NCI-H2081 treated with DMSO at 0.1 percent for 48 hours (cell line): ENCODE measurements at places on chromosomes 11 and 22.

DNA sequence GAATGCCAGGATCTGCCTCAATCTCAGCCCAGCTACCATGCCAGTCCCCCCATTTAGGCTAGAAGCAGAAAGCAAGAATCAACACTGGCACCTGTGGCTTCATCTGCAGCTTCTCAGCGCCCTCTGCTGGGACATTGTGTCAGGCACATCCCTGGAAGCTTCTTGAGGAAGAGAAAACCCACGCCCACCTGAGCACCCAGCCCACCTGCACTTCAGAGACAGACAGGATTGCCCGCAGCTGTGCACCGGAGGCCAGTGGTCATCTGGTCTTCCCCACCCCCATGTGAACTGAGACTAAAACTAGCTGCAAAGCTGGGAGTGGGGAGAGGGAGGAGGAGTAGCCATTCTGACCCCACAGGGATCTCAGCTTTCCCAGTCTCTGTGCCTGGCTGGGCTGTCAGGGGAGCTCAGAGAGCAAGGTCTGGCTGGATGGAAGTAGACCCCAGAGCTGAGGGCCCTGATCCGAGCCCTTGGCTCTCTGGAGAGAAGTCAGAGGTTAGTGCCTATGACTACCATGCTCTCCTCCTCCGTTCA, 66.8 kb downstream of the FEZ1 start:
- no peak for DNase-seq

GRCh38 chr22:35634943-35635540, 13.2 kb upstream of the APOL6 start:
- no peak for DNase-seq

GRCh38 chr11:83047515-83048225, 24.0 kb downstream of the RAB30 start:
- no peak for DNase-seq

GRCh38 chr11:76329983-76330382, 50.9 kb downstream of the THAP12 start:
- no peak for DNase-seq

DNA sequence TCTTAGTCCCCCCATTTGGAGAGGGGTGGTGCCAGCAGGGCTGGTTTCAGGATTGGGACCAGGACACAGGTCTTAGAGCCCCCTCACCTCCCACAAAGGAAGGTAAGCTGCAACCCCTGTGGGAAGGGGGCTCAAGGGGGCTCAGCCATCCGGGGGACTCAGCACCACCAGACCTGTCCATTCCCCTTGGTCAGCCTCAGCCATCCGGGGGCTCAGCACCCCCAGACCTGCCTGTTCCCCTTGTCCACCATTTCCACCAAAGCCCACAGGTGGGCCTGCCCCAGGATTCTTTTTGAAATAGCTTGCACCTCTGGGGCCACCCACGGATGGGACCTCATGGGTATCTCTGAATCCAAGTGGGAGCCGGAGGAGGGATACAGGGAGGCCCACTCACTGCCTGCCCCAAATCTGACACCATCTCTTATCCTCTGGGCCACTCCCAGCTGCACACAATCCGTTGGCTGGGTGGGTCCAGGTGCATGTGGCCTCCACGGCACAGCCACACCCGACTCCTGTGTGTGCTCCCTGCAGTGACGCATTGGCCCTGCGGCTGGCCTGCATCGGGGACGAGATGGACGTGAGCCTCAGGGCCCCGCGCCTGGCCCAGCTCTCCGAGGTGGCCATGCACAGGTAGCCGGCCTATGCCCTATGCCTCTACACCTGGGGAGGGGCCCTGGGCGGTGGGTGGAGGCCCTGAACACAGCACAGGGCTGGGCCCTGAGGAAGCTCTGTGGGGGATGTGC, 15.9 kb downstream of the MCAT start:
- DNase-seq: no peak

DNA sequence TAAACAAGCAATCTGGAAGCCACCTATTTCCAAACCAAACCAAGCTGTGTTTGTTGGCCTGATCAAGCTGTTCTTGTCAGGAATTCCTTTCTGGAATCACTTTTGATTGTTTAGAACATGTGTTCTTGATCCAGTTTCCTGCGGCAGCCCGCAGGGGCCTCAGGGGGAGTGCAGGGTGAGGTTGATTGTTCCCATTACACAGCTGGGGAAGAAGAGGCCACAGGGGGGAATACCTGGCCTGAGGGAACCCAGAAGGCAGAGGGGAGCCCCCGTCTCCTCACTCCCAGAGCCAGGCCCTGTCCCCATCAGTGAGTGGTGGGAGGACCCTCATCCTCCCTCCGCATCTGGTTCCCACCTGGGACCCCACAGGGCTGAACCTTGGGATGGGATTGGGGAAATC, 4.2 kb downstream of the MRGPRD start:
- DNase-seq: no peak

DNA sequence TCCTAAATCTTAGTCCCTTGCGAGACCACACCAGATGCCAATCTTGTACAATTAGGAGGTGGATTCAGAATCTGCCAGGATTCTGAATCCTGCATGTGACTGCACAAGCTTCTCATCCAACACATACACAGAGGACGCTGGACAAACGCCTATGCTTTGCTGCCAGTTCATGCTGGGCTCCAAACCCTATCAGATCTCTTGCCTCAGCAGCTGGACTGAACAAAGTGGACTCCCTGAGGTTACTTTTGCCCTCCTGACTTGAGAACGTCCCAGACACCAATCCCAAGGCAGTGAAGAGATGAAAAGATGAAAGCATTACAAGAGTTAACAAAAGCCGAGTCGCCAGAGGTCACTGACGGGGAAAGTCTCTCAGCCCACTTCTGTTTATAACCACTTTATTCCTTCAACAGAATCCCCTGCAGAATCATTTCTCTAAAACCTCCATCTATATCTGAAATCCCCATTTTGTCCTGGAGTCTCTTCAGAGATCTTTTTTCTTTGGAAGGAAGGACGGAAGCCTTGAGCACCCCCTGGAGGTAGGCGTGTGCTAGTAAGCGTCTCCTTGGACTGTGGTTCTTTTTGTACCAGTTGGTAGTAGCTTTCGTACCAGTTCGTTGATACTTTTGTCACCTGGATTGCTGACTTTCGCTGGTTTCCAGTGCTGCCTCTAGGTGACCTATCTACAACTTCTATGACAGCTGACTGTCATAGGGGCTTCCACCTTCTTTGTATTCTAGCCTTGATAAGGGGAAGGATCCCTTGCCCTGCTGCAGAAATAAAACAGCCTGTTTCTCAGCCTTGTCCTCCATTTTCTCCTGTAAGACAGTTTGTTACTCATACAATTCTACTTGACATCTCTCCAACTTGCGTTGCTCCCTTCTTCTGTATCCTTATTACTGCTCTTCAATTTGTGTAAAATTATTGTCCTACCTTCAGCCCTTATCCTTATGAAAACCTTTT, 26.1 kb upstream of the EED start:
- peak; percentile 3 for DNase-seq

DNA sequence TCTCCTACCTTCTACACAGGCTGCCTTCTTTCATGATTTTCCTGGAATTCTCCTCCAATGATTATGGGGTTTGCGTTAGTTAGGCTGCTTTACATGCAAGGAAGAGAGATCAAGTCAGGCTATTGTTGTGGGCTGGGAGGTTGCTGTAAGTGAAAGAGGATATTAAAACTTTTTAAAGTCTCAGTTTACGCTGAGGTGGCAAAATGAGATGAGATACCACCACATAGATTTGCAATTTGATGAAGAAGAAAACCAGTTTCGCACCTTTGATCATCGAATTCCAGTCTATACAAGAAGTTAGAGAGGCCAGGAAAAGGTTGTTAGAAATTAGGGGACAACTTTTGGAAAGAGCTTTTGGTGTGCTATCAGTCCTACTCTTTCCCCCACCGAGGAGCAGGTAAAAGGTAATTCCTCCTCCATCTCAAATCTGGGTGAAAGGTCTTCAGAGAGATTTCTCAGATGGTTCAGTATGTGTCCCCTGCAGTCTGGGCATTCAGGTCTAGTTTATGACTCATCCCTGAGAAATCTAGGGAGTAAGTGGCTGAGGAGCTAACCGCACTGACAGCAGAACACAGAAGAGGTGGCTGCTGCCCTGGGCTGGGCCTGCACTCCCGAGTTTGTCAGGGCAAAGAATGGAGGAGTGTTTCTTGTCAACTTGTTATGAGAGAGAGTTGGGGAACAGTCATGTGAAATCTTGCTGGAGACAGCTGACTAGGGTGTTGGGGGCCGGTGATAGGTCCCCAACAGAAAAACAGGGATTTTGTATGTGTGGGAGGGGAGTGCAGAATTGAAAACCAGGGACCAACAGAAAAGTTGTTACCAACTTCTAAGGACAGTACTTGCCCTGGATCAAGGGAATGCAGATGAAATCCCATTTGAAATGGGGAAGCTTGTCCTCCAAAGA, 34.7 kb downstream of the CCDC83 start:
- no peak for DNase-seq

- DNase-seq: no peak
Measured at GRCh38 chr11:36948460-36949127, 350.6 kb upstream of the RAG2 start.

DNA sequence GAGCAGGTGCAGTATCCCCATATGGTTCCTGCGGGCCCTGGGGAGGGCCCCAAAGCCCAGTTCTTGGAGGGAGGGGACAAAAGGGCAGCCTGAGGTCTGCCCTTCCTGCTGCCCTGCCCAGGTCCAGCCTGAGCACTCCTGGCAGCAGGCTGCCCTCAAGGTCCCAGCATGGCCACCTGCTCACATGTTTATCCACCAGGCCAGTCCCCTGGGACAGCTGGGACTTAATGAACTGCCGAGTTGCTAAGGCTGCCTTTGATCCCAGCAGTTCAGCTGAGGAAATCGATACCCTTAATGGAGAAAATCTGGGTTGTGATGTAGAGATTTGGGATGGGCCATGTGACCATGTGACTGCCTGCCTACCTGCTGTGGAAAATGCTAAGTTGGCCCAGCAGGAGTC, 146.2 kb downstream of the TRIM29 start:
- no peak for DNase-seq

- no peak for DNase-seq
Measured at GRCh38 chr11:123745764-123746451, 4.4 kb upstream of the ZNF202 start.

DNA sequence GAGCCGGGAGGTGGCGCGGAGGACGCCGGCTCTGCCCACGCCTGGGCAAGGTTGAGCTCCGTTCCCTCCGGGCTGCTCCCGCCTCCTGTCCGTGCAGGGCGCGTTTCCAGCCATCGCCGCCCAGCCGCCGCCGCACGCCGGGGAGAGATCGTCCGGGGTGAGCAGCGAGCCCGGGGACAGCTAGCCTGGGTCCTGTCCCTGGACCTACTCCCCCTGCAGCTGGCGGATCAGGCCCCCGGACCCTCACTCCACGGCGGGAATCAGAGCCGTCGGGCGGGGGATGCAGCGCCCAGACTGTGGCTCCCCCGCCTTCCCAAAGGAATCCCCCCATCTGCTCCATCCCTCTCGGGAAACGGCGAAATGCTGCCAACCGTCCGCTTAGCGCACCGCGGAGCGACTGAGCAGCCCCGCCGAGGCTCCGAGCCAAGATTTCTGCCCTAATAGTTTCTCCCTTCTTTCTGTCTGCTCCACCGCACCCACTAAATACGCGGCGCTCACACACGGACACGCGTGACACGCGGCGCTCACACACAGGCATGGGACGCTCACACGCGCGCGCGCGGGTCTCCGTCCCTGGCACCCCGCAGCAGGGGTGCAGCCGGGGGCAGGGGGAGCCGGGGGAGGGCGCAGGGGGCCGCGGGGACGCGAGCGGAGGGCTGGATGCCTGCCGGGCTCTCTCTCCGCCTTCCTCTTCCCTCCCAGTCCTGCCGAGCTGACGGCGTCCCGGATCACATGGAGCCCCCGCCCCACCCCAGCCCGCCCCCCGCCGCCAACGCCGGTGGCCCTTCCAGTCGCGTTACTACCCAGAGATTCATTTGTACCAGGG, at the start of gene KCNJ5:
KCNJ5 (plus strand) TSS at position 814 of the 826 bp plus-strand sequence. CDS start 19,918 bp downstream, outside the sequence.
- no peak for DNase-seq

- no peak for DNase-seq
Measured at GRCh38 chr22:49935561-49935960, 17.1 kb downstream of the CRELD2 start.

GRCh38 chr11:16923987-16924386, 90.2 kb downstream of the PLEKHA7 start:
- no peak for DNase-seq

- DNase-seq: no peak
Measured at GRCh38 chr11:61054513-61054912, 47.8 kb upstream of the CD5 start.

DNA sequence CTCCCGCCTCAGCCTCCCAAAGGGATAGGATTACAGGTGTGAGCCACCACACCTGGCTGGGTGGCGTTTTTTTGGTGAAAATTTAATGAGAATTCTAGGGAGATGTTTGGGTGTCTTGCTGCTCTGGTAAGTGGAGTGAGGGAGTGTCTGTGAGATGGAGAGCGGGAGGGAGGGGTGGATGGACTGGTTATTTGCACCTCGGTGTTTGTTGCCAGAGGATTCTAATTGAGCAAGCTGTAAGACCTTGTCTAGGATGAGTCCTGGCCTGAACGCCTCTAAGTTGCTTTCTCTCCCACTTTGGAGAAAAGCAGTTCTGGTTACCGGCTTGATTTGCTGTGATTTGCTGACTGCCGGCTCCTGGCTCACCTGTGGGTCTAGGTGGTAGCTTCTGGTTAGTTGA, 22.0 kb upstream of the GRAMD4 start:
- DNase-seq: no peak

GRCh38 chr11:102361086-102362031, 14.3 kb downstream of the BIRC2 start:
- DNase-seq: no peak

GRCh38 chr11:92268546-92268945, 43.9 kb downstream of the FAT3 start:
- DNase-seq: no peak

- DNase-seq: no peak
Measured at GRCh38 chr11:19220903-19221724, 19.3 kb upstream of the CSRP3 start.

DNA sequence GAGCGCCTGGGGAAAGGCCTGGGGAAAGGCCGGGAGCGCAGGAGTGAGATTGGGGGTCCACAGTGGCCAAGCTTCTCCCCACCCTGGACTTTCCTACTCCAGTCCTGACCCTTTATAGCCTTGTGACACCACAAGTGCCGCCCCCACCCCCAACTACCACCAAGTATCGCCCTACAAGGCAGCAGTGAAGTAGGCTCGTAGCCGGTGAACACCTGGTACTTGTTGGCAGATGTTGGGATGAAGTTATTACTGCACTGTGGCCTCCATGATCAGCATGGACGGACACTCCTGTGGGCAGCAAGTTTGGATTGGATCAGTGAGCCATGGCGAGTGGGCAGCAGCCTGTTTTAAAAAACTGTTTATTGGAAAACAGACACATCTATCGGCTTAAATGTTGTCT, 45.0 kb downstream of the EIF3F start:
- DNase-seq: no peak
